Tongue (tissue), 3 donors: ENCODE measurements at places on chromosomes 12 and 14. TPM values are rescaled to one million over a fixed set of nuclear protein-coding genes. Genes with fewer than 3 reads are reported as not detected.

Gene NFATC4
- total RNA-seq, result 56.6 TPM

Gene KLRC1
- total RNA-seq, result 0.72 TPM

Gene FAIM2
- 7.8 TPM for total RNA-seq

Gene ACOT4
- total RNA-seq, result not detected

Gene SPTLC2
- 37.3 TPM for total RNA-seq

Gene PLA2G1B
- total RNA-seq, result not detected

Gene CPNE6
- total RNA-seq, result not detected

Gene LRRC10
- total RNA-seq, result not detected

Gene SDR9C7
- total RNA-seq, result 0.51 TPM

Gene ZNF219
- total RNA-seq, result 15.1 TPM

Gene P3H3
- 45.5 TPM for total RNA-seq

Gene PPHLN1
- total RNA-seq, result 56.8 TPM

Gene NEK9
- 70.2 TPM for total RNA-seq

Gene SPIC
- not detected for total RNA-seq

Gene C1QL4
- total RNA-seq, result not detected
